ENCODE measurements at places on chromosomes 5 and 9. TPM values are rescaled to one million over a fixed set of nuclear protein-coding genes. Genes with fewer than 3 reads are reported as not detected.

The RGS7BP gene
- 1.8 TPM for total RNA-seq

The ADRA1B gene
- total RNA-seq, result 0.18 TPM

- DNase-seq, result peak; percentile 55
These were observed 73.0 kb downstream of the GADD45G start for GRCh38 chr9:89677702-89678395.

- DNase-seq, result no peak
These were observed 20.2 kb downstream of the IL7R start for GRCh38 chr5:35876922-35877321.
